Mucosa of gallbladder (tissue), 1 donor: ENCODE measurements at places on chromosomes 6 and 20.

GRCh38 chr20:61442075-61442670, 190.1 kb downstream of the CDH4 start:
- DNase-seq = no peak

DNA sequence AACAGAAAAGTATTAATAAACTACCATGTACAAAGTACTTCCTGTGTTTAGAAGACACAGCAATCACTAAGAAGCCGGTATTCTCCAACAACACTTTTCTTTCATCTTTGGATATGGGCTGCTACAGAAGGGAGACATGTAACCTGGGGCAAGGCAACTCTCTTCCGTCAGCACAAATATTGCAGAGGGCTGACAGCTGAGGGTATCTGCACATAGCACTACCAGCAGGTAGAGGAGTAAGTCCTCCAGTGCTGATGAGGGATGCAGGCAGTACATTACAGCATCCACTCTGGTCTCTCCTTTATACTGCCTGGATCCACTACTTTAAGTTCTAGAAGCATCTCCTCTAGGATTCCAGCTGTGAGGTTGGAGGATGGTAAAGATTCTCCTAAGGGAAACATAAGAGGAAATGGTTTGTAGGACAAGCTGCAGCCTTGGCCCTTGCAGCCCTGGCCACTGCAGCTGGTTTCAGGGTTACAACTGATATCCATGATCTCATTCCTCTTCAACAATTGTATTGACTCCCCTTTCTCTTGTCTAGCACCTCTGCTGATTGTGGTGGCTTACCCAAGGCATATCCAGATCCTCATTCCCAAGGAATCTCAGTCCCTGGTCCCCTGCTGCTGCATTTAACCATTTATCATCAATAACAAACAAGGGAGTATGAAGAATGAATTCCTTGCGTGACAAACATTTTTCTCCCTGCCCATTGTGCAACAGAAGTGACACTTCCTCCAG, 110.7 kb upstream of the ADGRF1 start:
- DNase-seq = no peak

DNA sequence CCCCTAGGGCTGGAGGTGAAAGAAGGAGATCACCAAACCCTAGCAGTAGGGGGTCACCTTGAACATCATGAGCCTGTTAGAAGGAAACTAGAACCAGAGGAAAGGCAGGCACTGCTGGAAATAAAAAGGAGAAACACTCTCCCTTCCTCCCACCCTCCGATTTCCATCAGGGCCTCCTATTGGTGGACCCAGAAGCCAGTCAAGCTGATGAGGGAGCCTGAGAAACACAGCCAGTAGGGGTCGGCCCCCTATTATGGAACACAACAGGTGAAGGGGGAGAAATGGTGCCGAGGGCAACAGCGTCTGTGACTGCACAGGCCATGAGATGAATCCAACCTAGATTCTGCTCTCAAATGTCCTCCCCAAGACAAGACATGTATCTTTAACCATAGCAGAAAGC, 156.1 kb upstream of the LRFN2 start:
- no peak for DNase-seq

DNA sequence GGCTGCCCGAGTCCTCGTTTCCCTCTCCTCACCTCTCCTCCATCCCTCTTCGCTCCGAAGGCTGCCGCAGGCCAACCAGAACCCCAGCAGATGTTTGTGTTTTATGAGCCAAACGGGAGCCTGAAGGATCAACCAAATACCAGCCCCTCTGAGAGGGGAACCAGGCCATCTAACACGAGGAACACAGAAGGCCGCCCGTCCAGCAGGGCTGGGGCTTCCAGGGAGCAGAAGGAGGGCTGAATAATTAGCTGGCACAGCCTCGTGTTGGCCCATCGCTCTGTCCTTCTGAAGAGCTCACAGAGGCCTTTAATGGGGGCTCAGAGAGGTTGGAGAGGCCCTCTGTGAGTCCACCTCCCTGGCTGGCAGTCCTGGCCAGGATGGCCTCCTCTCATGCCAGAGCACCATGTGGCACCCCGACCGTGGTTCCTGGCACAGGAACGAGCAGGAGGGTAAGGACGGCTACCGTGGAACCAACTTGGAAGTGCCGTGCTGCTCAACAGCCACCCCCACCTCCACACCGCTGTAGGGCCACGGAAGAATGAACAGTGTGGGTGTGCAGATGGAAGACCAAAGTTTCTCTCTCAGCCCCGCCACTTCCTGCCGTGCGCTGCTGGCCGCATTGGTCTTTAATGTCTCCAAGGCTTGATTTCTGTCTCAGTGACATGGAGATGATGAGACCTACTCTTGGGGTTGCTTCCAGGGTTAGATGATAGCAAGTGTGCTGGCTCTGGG, 155.2 kb downstream of the SCML4 start:
- no peak for DNase-seq

GRCh38 chr6:169213814-169214520, 39.7 kb downstream of the THBS2 start:
- DNase-seq = no peak

GRCh38 chr6:1719922-1720321, 110.2 kb downstream of the FOXC1 start:
- DNase-seq = no peak

DNA sequence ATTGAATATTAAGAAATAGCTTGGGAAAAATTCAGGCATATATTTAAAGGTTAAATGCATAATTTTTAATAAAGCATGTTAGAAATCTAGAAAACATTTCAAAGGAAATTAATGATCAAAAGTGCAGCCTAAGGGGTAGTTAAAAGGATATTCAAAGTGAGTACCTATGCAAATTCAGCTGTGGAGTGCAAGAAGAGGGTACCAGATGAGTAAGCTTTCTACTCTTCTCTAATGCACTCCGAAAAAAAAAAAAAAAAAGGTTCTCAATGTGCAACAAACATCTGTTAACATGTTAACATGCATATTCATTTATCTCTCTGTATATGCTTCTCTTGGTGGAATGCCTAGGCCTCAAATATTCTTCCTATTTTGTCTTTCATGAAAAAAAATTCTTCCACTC, 32.0 kb upstream of the KATNA1 start:
- DNase-seq = no peak

DNA sequence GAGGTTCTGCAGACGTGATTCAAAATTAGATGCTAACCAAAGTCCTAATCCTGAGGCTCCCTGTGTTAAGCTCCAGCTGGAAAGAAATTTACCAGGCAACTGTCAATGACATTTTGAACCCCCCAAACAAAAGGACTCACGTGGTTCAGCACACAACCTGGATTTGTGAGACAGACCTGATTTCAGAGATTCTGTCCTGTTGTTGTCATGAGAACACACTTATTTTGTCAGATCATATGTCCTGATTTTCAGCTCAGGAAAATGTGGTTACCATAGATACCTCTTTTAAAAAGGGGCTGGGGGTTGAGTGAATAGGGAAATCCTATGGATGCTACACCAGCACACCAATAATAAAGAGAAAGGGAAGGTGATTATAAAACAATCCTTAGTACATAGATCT, 61.6 kb downstream of the MTFR2 start:
- DNase-seq = no peak

DNA sequence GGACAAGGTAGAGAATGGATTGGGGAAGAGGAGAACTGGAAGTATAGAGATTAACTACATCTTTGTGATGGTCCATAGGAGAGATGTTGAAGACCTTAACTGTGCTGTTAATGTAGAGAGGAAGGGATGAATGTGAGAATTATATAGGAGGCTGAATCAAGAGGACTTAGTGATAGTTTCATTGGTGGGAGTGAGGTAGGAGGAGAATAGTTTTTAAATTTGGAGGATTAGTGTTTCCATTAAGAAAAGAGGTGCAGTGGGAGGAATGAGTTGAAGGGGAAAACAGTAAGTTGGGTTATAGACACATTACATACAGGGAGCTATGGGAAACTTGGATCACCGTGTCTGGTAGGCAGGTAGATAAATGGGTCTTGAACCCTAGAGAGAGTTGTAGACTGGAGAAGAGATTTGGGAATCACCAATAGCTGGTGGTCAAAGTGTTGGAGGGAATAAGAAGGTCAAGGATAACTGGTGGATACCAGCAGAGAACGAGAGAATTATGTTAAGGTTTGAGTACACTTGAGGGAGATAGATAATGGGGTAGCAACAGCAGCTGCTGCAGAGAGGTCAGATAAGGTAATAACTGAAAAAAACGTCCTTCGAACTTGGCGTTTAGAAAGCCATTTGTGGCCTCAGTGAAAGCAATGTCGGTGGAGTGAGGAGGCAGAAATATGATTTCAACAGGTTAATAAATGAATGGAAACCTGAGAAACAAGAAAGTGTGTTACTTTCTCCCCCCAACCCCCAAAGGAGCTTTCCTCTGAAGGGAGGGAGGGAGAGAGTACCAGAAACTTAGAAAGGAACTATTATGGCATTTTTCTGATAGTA, 3.1 kb downstream of the C6orf89 start:
- no peak for DNase-seq

- no peak for DNase-seq
Observed at GRCh38 chr6:139355172-139355571, 19.3 kb downstream of the CITED2 start.

DNA sequence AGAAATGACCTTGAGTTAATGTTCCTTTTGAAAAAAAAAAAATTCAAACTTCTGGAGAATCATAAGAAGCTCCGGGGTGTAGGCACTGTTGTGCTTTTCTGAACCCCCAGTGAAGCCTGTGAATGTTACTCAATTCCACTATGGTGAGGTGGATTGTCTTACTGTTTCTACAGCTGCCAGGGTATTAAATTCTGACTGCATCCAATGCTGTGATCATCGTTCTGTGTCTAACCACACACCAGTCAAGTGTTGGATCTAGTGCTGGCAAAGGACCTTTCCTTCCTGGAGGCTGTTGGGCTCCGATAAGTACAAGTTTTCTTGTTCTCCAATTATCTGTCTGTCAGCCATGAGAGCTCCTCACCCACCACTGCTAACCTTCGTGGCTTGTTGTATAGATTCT, 162.0 kb upstream of the EPHA7 start:
- DNase-seq = no peak

- no peak for DNase-seq
Observed at GRCh38 chr20:38034961-38035360, 1.4 kb downstream of the RPRD1B start.

DNA sequence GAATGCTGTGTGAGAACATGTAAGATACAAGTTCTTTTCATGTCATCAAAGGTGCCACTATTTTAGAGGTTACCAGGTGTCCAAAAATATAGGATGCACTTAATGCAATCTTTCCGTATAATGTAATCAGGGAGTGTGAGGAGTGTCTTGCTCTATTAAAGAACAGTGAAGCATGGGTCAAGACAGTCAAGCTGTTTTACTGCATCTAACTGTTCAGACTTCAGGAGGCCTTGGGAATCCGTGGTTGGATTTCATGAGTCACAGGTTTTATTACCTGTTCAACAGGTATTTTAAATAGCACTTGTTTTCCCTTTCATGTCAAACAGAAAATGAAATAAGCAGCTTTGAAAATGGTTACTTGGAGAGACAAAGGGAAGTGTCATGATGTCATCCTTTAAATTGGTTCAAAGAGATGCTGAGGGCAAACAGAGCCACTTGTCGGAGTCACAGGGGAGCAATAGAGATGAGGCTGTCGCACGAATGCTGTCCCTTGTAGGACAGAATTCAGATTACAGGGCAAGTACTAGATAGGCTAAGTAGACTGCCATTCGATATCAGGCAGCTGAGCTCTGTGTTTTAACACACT, 621.5 kb downstream of the QKI start:
- no peak for DNase-seq

GRCh38 chr6:2968600-2969135, 2.7 kb downstream of the SERPINB6 start:
- DNase-seq = no peak

GRCh38 chr20:45154183-45154582, 20.5 kb upstream of the PI3 start:
- DNase-seq = no peak

- no peak for DNase-seq
Observed at GRCh38 chr6:121695329-121695728, 259.9 kb downstream of the GJA1 start.

GRCh38 chr6:170545405-170545804, 7.7 kb downstream of the PSMB1 start:
- no peak for DNase-seq

DNA sequence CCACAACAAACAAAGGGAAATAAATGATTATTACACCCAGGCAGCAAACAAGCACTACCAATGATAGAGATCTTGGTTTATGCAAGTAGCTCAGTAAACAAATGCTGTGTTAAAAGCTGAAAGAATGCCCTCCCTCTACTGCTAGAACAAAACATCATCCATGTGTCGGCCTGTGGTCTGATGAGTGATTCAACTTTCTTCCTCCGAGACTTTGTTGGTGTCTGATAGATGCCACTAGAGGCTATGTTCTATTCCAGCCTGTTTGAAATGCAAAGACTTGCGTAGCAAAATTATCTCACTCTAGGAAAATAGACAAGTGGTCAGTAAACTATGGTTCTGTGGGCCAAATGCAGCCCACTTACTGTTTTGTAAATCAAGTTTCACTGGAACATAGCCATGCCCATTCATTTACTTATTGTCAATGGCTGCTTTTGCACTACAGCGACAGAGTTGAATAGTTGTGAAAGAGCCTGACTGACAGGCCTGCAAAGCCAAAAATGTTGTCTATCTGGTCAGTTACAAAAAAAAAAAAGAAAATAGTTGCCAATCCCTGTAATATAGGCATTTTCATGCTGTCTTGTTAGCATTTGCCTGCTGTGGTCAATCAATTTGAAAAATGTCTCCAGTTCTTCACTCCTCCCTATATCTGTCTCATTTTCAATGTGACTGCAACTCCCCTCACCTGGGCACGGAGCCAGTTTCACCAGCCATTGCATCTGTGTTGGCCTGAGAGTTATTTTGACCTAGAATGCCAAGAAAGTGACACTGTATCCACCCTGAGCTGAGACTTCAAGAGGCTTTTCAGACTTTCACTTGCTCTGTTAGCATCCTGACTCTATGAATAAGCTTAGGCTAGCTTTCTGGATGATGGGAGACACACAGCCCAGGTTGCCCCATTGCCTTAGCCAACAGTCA, 544.6 kb upstream of the BTBD3 start:
- DNase-seq = no peak

DNA sequence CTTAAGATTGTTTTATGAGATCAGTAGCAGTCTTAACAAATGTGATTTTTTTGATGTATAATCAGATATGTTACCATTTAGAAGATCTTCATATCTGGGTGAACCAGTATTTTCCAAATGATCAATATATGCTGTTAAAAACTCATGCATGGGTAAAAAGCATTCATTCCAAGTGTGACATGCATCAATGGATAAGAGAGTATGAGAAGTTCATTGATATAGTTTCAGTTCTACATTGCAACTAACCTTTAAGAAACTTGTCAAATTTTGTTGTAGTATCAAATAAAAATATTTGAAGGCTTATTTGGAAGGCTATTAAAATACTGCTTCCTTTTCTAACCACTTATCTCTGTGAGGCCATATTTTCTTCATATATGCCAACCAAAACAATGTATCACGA, 117.7 kb downstream of the FIG4 start:
- DNase-seq = no peak

GRCh38 chr20:62183426-62184142, 756 bp downstream of the MTG2 start:
- DNase-seq = no peak

- DNase-seq = no peak
Observed at GRCh38 chr6:70351461-70351860, 48.6 kb upstream of the COL9A1 start.

DNA sequence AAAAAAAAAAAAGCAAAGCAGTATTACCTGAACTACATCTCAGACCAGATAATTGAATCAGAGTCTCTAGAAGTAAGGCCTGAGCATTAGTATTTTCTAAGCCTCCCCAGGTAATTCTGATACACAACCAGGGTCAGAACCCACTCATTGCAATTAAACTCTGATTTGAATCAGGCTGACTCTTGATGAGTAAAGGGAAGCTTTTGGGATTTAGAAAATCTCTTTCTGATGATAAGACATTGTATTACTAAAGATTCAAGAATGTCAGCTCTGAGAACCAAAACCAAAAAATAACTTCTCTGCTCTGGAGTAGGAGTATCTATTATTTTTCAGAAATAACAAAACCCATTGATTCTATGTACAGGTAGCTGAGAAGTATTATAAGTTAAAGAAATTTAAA, 100.1 kb upstream of the COL21A1 start:
- no peak for DNase-seq
